ENCODE measurements at places on chromosomes 5 and 9.

- DNase-seq: peak; percentile 98
These were observed at the start of gene POLR1E for GRCh38 chr9:37485389-37486255. Gene POLR1E (plus strand): TSS chr9:37485948. CDS start chr9:37486048, 100 bp downstream.

- no peak for DNase-seq
These were observed 85.3 kb upstream of the STC2 start for GRCh38 chr5:173413471-173413982.

GRCh38 chr5:54632131-54632701 lies 114.7 kb downstream of the SNX18 start:
- DNase-seq: no peak

- DNase-seq: no peak
These were observed 153.4 kb upstream of the ADRA1B start for GRCh38 chr5:159762921-159763320.

Measured in stimulated activated effector memory CD8-positive, alpha-beta T cell treated with anti-CD3 and anti-CD28 coated beads, Interleukin-12 subunit alpha, Interleukin-12 subunit beta, amount 100 ng/mL, for 72 hours (primary cell).